ENCODE measurements at places on chromosomes 16 and 17.

DNA sequence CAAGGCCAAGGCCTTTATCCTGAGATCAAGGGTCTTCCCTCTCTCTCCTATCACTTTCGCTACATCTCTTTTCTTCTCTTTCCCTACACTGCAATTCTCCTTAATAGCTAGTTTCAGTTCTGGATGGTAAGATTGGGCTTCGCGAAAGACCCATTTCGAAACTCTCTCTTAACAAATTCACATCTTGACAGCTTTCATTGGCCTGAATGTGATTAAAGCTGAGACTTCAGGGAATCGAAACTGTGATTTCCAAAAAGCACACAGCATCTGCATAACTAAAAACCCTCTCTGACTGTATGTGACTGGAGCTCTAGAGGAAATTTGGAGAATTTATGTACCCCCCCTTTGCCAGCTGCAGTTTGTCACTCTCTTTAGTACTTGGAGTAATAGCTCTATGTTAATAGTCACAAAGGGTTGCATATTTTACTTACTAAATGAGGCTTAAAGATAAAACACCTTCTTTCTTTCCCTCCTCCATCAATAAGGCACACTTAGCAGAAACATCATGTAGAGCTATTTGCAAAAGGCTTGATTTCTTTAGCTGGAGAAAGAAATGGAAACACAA is 105.3 kb upstream of the FAM20A start:
- no peak overlapping the region for H3K4me3 ChIP-seq
- no peaks in the 10 kb centered on the region for H3K27me3 ChIP-seq
- DNase-seq: no peak
- peak overlapping the region; percentile 35 for H3K27ac ChIP-seq
- H3K4me1 ChIP-seq: peaks cover 15% of the 10 kb centered on the region

DNA sequence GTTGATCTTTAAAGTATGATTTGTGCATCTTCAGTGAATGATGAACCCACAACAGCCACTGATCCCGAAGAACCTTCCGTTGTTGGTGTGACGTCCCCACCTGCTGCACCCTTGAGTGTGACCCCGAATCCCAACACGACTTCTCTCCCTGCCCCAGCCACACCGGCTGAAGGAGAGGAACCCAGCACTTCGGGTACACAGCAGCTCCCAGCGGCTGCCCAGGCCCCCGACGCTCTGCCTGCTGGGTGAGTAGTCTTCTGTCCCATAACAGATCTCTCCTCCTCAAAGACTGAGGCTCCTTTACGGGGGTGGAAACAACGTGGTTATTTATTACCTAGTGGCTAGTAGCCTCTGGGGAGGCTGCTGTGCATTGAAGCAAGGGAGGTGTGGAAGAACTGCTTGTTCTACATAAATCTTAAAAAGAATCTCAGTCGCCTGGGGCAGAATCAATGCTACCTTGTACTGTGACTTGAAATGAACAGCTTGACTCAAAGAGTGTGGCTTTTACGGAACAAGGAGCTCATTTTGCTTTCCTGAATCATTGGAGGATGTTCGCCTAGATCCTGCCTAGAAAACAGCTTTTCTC is 63.0 kb upstream of the CLEC18A start:
- no peaks in the 10 kb centered on the region for H3K27me3 ChIP-seq
- peaks cover 10% of the 10 kb centered on the region for H3K36me3 ChIP-seq
- DNase-seq: no peak
- peaks cover 11% of the 10 kb centered on the region for H3K4me1 ChIP-seq
- H3K4me3 ChIP-seq: no peak overlapping the region
- H3K27ac ChIP-seq: no peak overlapping the region

- H3K36me3 ChIP-seq: peaks cover 18% of the 10 kb centered on the region
- DNase-seq: no peak
- H3K4me1 ChIP-seq: peaks cover 27% of the 10 kb centered on the region
- no peak overlapping the region for H3K4me3 ChIP-seq
- no peaks in the 10 kb centered on the region for H3K27me3 ChIP-seq
Measured at GRCh38 chr17:74807441-74807840, 31.3 kb upstream of the NAT9 start.

DNA sequence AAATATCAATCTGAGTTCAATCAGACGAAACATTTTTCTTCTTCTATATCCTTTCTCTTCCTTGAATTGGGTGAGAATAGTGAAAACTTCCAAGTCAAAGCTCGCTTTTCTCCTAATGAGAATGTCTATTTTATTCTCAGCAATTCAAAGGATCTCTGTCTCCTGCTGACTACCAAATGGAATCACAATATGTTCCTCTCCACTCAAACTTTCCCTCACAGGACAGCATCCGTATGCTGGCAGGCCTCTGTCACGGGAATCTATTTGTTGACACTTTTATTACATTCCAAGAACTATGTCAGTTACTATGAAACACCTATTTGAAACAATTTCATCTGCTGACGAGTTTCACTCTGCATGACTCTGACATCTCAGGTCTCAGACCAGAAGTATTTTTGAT is 1196.6 kb downstream of the CDH11 start:
- no peaks in the 10 kb centered on the region for H3K36me3 ChIP-seq
- H3K27me3 ChIP-seq: no peaks in the 10 kb centered on the region
- DNase-seq: no peak
- no peak overlapping the region for H3K27ac ChIP-seq

All from muscle of leg (tissue), 16 donors.